ENCODE measurements at places on chromosomes 3 and 15.

- DNase-seq, result no peak
Measured at GRCh38 chr15:26882112-26882511, 15.2 kb downstream of the GABRA5 start.

GRCh38 chr15:90869601-90870353 lies 1.4 kb downstream of the FURIN start:
- peak; percentile 9 for DNase-seq

GRCh38 chr3:127964053-127964452 lies 49.0 kb downstream of the KBTBD12 start:
- DNase-seq, result peak; percentile 77

DNA sequence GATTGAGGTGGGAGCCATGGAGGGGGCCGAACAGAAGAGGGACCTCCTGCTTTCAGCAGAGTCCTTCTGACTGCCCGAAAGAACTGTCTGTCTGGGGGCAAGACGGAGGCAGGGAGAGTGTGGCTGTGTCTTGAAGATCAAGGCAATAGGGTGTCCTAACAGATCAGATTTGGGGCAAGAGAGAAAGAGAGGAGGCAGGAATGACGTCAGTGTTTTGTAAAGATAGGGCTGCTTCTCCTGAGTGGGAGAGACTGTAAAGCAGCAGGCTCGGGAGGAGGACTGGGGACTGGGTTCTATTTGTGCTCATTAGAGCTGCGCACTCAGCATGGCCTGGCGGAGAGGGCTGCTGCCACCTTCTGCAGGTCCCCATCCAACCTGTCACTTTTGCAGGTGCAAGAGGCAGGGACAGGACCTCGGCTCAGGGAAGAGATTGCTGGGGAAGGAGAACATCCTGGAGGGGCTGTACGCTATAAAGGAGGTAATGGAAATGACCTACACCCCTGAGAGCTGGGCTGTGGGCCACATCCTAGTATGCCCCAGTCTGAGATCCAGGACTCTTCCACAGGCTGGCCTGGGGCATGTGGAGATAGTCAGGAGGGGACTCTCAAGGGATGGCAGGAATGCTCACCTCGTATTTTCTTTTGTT lies 29.0 kb upstream of the FGD5 start:
- DNase-seq, result no peak

DNA sequence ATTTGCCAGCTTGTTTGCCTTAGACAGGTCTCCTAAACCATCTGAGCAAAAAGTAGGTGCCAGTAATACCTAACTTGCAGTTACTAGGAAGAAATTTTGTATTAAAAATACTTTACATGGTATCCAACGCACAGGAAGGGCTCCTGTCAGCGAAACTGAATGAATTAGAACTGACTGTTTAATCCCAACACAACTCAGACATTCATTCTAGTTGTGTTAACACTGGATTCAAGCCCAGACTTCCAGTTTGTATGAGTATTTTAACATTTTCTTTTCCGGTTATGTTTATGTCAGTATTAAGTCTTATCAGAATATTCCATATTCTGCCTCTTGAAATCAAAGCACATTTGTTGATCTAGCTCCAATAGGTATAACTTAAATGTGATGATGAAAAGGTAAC lies 82.0 kb upstream of the SOX2 start:
- no peak for DNase-seq

All from NCI-H1436 treated with DMSO at 0.1 percent for 48 hours (cell line).